ENCODE measurements at places on chromosomes 7 and 10.

GRCh38 chr7:128075242-128076095, 44.2 kb upstream of the LRRC4 start:
- no peak for DNase-seq

- peak; percentile 72 for DNase-seq
Measured at GRCh38 chr10:12617191-12618175, 268.1 kb downstream of the CAMK1D start.

GRCh38 chr10:100531761-100532160, 2.1 kb upstream of the NDUFB8 start:
- DNase-seq, result no peak

DNA sequence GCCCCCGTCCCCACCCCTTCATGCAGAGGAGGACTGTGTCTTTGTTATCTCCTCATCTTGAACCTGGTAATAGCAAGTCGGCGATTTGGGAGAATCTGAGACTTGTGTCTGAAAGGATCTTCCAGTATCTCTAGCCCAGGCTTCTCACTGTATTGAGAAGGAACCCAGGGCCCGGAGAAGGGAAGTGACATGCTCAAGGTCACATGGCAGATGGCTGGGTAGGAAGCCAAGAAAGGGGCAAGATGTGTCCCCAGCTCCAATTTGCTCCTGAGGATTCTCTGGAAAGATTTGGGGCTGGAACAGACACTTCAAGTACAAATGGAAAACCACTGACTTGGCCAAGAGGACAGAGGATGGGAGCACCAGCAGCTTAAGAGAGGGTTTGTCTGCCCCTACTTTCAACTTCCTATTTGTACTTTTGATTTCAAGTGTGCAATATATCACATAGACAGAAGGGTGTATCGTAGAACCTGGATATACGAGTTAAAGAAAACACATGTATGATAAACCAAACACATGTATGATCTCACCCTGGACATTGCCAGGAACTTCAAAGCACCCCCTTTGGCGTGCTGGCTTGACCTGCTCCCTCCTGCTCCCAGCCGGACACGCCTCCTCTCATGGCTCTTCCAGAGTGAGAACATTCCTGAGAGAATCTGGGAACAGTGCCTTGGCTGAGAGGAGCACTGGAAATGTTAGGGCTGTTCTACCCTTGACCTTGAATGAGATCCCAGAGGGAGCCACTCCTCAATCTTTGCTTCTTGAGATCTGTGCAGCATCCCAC, 79.7 kb downstream of the CDH23 start:
- DNase-seq, result peak; percentile 29
